ENCODE measurements at places on chromosomes 16 and 17.

GRCh38 chr16:66976746-66977145 is 11.6 kb upstream of the CES4A start:
- DNase-seq, result no peak

- no peak for DNase-seq
Observed at GRCh38 chr17:63716426-63716825, 16.5 kb upstream of the LIMD2 start.

DNA sequence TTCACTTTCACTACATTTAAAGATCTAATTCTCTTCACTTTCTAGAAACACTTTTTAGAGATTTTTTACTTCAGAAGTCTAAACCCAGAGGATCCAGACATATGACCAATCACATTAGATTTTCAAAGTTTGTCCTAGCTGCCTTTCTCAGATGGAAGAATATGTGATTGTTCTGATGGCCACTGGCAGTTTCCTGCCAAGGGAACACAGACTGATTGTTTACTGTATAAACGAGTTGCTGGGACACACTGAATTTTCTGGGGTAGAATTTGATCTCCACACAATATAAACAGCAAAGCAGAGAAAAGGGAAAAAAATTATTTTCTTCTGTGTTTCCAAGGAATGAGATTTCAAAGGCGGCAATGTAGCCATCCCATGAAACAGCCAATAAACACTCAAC is 480.0 kb downstream of the TOX3 start:
- DNase-seq, result no peak

GRCh38 chr16:85042606-85043005 is 15.0 kb downstream of the KIAA0513 start:
- no peak for DNase-seq

- DNase-seq, result peak; percentile 34
Observed at GRCh38 chr17:65287040-65287439, 149.9 kb downstream of the RGS9 start.
